Activated T-helper 1 cell treated with anti-CD3 and anti-CD28 coated beads, Interleukin-2, amount 50 U/mL, for 16 hours (primary cell): ENCODE measurements at places on chromosomes 3 and 15.

- no peak for DNase-seq
Observed at GRCh38 chr3:87761341-87761740, 297.5 kb downstream of the CGGBP1 start.

- no peak for DNase-seq
Observed at GRCh38 chr3:59812237-59813147, 762.7 kb upstream of the CFAP20DC start.

DNA sequence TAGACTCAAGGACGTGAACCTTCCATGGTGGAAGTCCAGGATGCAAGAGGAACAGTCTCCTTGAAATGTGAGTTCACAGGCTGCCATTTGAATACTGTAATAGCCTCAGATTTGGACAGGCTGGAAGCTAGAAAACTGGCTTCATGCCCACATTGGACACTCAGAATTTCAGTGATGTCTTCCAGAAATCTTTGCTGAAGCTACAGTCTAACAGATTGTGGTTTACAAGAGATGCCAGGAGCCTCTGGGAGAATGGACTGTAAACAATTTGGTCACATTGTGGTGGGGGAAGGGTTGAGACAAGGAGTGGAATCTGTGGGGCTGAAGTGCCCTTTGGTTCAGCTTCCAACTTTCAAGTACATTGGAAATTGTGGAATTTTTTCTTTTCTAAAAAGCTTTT lies 252.0 kb upstream of the PROK2 start:
- no peak for DNase-seq

GRCh38 chr15:78146425-78147154 lies 2.6 kb upstream of the IDH3A start:
- no peak for DNase-seq

GRCh38 chr3:38907426-38907825 lies 91.4 kb upstream of the SCN10A start:
- no peak for DNase-seq

DNA sequence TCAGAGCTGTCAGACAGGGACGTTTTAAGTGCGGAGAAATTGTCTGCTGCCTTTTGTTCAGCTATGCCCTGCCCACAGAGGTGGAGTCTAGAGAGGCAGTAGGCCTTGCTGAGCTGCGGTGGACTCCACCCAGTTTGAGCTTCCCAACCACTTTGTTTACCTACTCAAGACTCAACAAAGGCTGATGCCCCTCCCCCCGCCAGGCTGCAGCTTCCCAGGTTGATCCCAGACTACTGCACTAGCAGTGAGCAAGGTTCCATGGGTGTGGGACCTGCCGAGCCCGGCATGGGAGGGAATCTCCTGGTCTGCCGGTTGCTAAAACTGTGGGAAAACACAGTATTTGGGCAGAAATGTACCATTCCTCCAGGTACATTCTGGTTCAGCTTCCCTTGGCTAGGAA lies 282.1 kb downstream of the VGLL3 start:
- no peak for DNase-seq

DNA sequence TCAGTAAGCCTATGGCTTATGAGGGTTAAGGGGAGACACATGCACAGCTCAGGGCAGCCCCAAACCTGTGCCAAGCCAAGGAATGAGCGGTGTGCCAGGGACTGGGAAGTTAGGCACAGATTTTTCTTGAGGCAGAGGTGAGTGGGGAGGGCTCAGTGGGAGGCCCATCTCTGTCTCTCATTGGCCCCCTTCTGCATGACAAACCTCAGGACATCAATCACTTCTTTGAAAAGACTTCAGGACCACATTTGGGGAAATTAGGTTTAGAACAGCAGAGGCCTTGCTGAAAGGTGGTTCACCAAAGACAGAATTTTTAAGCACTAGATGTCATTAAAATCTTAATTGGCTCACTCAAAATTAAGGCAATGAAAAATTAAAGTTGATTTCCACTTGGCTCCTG lies 57.2 kb downstream of the RAB11A start:
- no peak for DNase-seq

DNA sequence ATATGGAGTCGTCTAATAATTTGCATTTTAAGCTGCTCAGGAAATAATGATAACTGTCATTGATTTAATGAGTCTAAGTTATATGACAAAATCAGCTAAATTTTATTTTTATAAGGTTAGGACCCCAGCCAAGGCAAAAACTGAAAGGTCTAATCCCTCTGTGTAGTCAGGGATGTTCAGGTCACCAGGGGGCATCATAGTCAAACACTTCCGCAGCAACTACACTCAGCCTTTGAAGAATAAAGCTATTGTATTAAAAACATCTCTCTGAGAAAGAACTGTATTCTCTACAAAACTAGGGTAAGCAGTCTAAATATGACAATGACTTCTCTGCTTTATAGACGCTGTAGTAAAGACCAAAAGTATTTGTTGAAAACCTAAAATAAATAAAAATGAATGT lies 15.0 kb downstream of the INTS14 start:
- no peak for DNase-seq

GRCh38 chr15:93029214-93029835 lies 59.7 kb downstream of the RGMA start:
- no peak for DNase-seq

DNA sequence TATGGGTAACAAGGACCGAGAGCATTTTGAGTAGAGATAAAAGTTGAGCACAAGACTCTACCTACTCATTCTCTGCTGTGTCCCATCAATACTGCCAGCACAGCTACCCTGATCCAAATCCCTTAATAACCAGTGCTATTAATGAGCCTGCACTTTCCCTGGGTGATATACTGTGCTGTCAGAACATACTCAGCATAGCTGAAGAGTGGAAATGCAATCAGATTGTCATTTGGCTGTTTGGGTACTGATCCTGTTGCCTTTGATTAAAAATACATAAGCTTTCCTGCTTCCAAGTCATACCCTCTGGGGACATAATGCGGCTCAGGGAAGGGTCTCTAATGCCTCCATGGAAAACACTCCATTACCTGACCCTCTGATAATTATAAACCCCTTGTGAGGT lies 917.5 kb downstream of the SQOR start:
- DNase-seq = no peak

DNA sequence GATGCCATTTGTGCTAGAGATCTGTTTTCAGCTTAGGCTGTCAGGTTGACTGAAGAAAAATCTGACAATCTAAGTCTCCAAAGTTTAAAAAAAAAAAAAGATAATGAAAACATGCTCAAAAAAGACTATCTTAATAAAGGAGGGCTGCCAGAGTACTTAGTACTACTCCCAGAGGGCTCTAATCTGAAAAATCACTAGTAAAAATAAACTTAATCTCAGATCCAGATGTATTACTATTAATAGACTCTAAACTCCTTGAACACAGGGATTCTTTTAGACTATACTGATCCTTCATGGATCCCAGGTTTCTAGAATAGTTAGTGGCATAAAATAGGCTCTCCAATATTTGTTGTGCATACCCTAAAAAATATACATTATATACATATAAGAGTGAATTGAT lies 34.0 kb downstream of the TOPBP1 start:
- DNase-seq = no peak

DNA sequence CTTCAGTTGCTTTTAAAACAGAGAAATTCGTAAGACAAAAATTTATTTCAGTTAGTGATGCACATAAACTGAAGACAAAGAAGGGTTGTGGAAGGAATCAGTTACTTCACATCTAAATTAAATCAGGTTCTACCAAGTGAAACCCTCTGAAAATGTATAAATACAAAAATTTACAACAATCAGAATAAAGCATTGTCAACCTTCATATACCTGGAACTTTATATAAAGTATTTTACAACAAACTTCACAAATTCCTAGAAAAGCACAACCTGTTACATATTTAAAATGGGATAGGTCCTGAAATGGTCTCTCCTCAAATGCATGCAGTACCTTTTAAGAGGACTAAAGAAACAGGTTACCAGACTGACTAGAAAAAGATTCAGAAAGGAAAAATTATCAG lies 26.9 kb downstream of the ATOSA start:
- DNase-seq = no peak

GRCh38 chr3:11480663-11481298 lies 162.9 kb downstream of the VGLL4 start:
- no peak for DNase-seq

DNA sequence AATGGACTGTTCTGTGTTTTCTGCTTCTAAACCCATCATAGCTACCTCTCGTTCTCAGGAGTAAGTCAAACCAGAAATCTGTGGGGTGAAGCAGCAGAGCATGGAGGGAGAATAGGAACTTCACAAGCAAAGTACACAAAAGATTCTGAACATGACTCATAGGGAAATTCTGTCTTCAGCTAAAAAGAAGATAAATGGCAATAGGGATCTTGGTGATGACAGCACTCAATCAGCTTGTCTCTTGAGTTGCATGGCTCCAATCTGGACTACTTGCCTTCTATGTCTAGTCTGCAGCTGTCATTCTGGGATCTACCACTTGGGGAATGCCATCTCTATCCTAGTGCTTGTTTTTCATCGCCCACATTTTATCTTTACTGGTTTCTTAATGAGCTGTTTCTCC lies 13.5 kb upstream of the GRAMD1C start:
- no peak for DNase-seq

- DNase-seq = no peak
Observed at GRCh38 chr3:196645096-196645495, 5.6 kb downstream of the NRROS start.

- no peak for DNase-seq
Observed at GRCh38 chr3:95289295-95289694, 1226.4 kb downstream of the NSUN3 start.

- no peak for DNase-seq
Observed at GRCh38 chr3:44429459-44429858, 48.0 kb downstream of the ZNF445 start.

DNA sequence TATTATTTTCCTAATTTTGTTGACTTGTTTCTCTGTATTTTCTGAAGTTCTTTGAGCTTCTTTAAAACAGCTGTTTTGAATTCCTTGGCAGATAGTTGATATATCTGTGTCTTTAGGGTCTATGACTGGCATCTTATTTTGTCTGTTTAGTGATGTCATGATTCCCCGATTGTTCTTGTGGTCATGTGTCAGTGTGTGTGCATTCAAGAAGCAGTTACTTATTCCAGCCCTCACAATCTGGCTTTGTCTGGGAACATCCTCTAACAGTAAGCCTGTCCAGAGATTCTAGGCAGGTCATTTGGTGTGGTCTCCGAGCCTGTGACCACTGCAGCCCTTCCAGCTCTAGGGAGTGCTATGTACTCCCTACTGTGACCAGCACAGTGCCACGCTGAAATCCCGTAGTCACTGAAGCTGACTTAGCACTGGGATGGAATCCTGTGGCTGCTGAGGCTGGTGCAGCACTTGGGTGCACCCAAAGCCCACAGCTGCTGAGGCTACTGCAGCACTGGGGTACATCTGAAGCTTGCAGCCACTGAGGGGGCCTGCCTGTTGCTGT lies 6.7 kb downstream of the LNP1 start:
- no peak for DNase-seq

- DNase-seq = no peak
Observed at GRCh38 chr3:141629976-141630375, 108.1 kb upstream of the RNF7 start.

DNA sequence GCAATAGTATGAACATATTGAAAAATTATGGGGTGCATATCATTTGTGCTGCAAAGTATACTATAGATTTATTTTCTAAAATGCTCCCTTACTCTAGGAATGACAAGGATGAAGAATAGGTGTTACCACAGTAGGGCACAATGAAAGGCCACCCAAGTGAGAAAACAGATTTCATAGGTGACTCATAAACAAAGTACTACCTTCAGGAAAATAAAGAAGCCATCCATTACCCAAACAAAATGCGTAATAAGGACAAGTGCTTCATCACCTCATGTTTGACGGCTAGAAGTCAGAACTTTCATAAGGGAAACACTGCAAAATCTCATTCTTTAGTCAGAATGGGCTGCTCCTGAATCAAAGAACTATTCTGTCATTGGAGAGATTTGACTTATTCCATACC lies 116.6 kb downstream of the MFSD1 start:
- no peak for DNase-seq

DNA sequence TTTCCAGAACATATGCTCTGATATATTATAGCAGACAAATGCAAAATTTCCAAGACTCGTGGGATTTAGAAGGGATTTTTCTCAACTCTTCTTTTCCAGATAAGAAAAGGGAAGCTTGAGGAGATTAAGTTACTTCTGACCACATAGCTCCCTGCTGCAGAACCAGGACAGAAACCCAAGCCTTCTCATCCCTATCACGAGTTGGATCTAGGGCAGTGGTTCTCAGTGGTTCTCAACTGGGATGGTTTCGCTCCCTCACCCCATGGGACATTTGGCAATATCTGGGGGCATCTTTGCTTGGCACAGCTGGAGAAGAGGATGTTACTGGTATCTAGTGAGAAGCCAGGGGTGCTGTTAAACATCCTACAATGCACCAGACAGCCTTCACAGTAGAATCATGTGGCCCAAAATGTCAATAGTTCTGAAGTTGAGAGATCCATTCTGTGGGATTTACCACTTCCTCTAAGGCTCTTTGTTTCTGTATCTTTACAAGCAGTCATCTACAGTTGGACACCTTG lies 64.2 kb downstream of the LIPC start:
- DNase-seq = no peak

DNA sequence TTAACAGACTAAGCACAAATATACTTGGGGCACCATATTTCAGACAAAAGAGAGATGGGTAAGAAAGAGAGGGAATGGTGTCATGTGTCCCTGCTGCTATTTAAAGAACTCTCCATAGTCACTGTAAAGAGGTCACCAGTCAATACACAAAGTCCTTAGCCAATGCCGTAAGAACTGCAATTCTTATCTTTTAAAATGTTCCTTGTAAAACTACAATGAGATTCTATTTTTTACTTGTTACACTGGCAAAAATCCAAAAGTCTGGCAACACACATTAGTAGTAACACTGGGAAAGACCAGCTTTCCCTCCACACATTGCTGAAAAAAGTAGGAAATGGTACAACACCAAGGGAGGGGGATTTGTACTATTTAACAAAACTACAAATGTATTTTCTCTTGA lies 189.4 kb downstream of the TBC1D5 start:
- DNase-seq = no peak

- DNase-seq = no peak
Observed at GRCh38 chr3:127443581-127444375, 146.8 kb downstream of the TPRA1 start.

GRCh38 chr3:53856964-53857363 lies 10.6 kb downstream of the IL17RB start:
- no peak for DNase-seq

GRCh38 chr3:3241596-3241995 lies 62.1 kb upstream of the CRBN start:
- DNase-seq = no peak

- DNase-seq = no peak
Observed at GRCh38 chr3:55750525-55750924, 263.4 kb upstream of the WNT5A start.

DNA sequence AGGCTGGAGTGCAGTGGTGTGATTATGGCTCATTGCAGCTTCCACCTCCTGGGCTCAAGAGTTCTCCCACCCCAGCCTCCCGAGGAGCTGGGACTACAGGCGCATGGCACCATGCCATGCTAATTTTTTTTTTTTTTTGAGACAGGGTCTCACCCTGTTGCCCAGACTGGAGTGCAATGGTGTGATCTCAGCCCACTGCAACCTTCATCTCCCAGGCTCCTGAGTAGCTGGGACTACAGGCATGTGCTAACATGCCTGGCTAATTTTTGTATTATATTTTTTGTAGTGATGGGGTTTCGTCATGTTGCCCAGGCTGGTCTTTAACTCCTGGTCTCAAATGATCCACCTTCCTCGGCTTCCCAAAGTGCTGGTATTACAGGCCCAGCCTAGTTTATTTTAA lies 4.0 kb downstream of the TEX9 start:
- no peak for DNase-seq
